NAMALWA (cell line): ENCODE measurements at places on chromosomes 2 and 18.
A peak's percentile ranks its signal among the peaks of the same experiment; 100 is the strongest.

GRCh38 chr2:131015764-131016163 lies 77.5 kb downstream of the FAM168B start:
- DNase-seq: no peak

GRCh38 chr2:59824314-59824713 lies 729.1 kb downstream of the BCL11A start:
- DNase-seq: no peak

DNA sequence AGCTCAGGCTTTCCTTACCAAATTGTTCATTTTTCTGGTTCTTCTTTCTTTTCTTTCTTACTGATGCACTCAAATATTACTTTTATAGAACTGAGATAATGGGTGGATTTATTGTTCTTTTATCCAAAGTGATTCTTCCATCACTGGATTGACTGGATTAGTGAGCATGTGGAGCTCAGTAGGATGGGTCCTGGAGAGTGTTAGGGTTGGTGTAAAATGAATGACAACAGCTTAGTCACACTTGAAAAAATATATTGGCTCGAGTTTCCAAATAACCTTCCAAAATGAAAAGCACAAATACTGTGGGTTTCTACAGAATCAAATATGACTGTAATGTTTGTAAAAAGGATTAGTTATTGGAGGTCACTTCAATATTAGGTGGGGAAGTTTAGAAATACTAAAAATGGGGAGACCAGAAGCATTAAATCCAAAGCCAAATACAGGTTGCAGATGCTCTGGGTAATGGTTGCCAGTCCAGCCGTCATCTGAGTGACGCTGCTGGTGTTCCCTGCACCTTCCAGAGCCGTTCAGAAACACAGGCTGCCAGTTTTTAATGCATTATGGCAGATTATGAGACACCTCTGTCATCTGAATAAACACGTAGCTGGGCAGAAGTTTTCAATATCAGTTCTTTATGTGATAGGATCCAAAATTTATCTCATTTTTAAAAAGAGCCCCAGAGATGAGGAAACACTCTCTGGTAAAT lies 294.8 kb upstream of the NRP2 start:
- DNase-seq: no peak

DNA sequence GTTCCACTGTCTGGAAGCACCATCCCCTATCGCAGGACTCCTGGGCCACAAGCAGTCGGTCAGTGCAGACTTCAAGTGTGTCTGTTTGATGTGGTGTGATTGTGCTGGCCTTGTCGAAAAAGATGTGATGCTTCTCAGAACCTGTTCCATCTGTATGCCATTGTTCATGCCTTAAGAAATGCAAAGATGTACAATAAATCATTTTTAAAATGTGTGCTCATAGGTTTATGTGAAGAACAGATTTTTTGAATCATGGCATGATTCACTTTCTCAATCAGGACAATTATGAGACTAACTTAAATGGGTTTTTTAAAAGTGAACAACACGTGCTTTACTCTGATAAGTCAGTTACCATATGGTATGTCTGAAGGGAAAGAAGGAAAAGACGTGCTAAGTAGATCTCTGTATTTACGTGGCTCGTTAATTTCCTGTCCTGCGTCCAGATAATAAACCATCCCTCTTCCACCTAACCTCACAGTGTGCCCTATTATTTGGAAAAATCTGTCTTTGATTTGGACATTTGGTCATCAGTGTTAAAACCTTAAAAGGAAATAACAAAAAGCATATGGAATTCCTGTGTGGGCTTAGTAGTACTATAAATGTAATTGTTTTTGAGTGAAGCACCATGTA lies 54.9 kb downstream of the PRKRA start:
- no peak for DNase-seq

DNA sequence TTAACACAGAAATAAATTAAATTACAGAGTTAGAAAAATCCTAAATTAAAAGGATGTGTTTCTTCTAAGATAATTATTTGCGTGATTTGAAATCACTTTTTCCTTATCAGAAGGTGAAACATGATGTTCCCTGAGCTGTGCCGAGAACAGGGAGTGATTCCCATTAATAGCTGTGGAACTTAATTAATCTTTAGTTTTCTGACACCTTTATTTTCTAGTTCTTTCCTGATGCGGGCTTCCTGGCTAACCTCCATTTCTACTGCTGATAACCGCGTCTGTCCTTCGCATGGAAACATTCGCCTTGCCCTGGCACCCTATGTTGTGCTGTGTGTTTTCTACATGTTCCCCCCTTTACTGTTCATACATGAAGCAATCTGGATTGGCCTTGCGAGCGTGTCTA lies 172.9 kb downstream of the FAM210A start:
- DNase-seq: no peak

- DNase-seq: no peak
Measured at GRCh38 chr2:179539124-179539511, 274.5 kb upstream of the SESTD1 start.

- DNase-seq: no peak
Measured at GRCh38 chr2:66494708-66495107, 59.8 kb downstream of the MEIS1 start.

GRCh38 chr18:59990121-59990823 lies 90.5 kb downstream of the PMAIP1 start:
- DNase-seq: no peak

DNA sequence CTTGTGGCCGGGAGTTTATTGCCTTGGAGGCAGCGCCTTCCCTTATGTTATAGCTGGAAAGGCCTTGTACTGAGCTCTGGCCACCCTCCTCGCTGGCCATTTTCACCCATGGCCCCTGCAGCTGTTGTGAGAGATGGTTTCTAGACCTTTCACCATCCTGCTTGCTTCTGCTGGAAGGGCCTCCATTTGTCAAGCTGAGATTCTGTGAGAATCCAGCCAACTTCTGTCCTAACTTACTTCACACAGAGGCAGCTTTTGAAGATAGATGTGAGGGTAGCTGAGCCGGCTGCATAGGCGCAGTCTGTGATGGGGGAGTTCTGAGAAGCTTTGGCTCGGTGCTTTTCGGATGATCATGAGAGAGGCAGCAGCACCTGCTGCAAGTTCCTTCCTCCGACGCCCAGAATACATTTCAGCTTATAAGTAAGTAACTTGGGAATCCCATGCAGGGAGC lies 8.7 kb downstream of the CTIF start:
- no peak for DNase-seq

DNA sequence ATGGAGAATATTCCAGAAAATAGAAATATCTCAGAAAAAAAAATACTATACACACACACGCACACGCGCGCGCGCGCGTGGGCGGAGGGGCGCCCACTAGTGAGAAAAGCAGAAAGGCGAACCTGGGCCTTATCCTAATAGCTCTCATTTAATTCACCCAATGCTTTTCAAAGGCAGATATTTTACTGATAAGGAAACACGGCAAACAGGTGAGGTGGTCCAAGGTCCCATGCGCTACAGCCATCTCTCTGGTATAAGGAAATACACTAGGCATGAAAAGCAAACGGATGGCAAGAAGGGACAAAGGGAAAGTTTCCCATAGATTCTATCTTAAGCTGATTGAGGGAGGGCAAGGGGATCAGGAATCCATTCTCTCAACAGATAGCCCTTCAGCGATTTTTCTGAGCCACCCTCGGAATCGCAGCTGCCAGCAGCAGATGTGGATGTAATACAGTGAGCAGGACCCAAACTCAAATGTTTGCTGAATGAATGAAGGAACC lies 136.7 kb downstream of the TMEM247 start:
- no peak for DNase-seq

GRCh38 chr2:187224989-187225388 lies 223.1 kb downstream of the CALCRL start:
- no peak for DNase-seq

DNA sequence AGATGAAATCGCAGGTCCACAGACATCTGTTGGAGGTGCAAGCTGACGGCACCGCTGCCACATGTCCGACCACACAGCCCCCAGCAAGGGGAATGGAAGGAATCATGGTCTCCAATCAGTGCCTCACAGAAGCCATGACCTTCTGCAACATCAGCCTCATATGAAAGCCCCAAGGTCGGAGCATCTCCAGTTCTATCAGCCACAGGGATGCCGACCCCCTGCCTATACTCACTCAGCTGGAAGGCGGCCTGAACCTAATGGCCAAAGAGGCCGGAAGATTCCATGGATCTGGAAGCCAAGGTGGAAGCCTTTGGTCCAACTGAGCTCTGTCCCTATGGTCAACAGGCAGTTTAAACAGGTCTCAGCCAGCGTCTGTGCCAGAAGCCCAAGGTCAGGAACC lies 278.8 kb downstream of the TNS1 start:
- DNase-seq: no peak

DNA sequence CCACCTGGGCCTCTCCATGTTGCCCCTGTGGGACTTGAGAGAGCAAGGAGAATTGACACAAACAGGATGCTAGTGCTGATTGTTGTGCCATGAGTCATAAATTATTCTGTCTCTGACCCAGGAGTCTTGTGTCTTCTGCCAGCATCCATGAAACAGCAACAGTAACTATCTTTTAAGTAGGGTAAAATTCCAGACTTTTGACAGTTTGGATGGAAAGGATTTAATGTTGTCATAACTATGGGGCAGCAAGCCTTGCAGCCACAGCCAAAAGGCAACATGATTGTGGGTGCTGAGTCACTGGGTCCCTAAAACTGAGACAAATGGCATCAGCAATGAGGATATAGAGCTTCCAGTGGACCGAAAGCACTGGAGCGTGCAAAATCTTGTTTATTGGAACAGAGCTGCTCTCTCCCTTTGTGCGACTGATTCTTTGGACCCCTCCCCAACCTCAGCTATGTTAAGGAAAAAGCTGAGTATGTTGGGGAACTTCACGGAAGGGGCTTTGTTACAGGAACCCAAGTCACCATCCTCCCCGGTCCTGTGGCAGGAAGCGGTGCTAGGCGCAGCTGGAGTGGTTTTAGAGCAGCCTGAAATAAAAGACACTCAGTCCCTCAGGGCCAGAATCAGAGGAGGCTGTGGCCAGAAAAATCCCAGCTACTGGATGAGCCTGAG lies 9.6 kb upstream of the ITPRIPL1 start:
- DNase-seq: no peak

DNA sequence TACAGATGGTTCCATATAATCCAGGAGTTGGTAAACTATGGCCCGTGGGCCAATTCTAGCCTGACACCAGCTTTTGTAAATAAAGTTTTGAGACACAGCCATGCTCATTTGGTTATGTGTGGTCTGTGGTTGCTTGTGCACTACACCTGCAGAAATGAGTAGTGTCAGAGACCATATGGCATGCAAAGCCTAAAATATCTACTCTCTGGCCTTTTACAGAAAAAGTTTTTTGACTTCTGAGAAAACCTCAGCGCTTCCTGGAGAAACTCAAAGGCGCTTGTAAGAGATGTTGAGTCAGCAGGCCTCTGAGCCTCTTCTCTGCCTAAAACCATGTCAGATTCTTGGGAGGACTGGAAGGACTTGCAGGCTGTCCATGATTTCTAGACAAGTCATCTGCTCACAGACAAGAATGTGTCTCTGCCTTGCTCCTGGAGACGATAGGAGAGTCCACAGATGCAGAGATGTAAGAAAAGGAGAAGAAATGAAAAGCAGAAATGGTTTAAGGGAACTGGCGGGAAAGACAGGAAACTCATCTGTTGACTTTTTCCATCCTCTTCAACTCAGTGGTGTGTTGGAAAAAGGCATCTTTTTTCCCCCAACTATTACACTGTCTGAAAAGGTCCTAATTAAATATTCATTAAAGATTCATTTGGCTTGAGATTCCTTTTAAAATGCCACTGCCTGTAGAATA lies 5.2 kb downstream of the TTC39C start:
- peak; percentile 87 for DNase-seq

- DNase-seq: peak; percentile 69
Measured at GRCh38 chr2:217789003-217789735, 213.6 kb downstream of the TNS1 start.

GRCh38 chr2:100928235-100928634 lies 73.9 kb upstream of the RPL31 start:
- DNase-seq: no peak

DNA sequence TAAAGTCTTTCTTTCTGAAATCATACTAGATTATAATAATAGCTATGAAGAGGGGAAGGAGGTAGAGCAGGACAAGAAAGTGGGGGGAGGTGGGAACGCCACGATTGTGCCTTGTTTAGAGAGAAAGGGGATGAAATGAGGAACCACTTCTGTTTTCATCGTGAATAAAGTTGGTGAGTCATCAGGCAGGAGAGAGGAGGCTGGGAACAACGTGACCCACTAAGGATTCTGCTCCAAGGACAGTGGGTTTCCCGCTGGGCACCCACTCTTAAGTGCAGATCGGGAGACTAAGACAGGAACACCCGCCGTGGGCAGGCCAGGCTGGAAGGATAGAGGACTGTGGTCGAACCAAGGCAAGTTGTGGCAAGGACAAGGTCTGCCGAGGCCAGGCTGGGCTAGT lies 158.2 kb downstream of the L3MBTL4 start:
- DNase-seq: no peak

DNA sequence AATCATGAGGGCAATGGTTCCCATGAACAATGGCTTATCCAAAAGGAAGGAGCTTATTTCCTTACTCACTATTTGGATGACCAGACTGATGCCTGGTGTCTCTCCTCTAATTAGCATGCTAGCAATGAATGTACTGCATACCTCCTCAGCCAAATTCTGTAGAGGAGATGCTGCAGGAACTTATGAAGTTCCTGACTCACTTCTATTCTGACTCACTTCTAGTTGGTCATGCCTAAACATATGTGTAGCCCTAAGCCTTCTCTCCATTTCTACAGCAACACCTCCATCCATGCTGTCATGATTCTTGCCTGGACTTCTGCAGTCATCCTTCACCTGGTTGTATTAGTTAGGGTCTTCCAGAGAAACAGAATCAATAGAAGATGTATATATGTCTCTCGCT lies 59.9 kb upstream of the MRPS9 start:
- no peak for DNase-seq

- peak; percentile 6 for DNase-seq
Measured at GRCh38 chr2:28228434-28228995, 164.1 kb upstream of the FOSL2 start.

GRCh38 chr2:73827018-73827417 lies 1.7 kb upstream of the STAMBP start:
- peak; percentile 72 for DNase-seq

GRCh38 chr2:43840965-43841364 lies 2.2 kb downstream of the ABCG8 start:
- no peak for DNase-seq

GRCh38 chr2:74693668-74694067 lies 39.6 kb downstream of the SEMA4F start:
- DNase-seq: no peak

DNA sequence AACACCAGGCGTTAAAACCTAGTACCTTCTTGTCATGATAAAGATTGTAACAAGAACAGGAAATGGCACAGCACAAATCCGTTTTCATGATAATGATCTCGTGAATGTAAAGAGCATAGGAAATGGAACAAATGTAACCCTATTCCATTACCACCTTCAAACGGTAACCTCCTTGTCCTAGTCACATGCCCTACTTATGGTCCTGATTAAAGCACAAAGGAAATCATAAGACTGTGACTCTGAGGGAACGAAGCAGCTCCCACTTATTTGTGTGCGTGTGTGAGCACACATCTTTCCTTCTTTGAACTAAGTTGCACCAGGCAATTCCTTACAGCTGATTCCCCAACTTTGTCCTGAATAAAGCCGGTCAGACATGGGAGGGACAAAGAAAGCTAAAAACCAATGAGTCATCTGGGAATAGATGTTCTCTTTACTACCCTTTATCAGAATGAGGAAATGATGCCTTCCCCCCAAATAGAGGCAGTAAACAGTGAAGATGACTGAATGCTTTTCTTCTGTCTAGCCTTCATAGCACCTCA lies 192.6 kb downstream of the IKZF2 start:
- DNase-seq: no peak

- DNase-seq: no peak
Measured at GRCh38 chr2:201342923-201343322, 14.2 kb downstream of the FLACC1 start.
